ENCODE measurements at places on chromosomes 6 and 20.

DNA sequence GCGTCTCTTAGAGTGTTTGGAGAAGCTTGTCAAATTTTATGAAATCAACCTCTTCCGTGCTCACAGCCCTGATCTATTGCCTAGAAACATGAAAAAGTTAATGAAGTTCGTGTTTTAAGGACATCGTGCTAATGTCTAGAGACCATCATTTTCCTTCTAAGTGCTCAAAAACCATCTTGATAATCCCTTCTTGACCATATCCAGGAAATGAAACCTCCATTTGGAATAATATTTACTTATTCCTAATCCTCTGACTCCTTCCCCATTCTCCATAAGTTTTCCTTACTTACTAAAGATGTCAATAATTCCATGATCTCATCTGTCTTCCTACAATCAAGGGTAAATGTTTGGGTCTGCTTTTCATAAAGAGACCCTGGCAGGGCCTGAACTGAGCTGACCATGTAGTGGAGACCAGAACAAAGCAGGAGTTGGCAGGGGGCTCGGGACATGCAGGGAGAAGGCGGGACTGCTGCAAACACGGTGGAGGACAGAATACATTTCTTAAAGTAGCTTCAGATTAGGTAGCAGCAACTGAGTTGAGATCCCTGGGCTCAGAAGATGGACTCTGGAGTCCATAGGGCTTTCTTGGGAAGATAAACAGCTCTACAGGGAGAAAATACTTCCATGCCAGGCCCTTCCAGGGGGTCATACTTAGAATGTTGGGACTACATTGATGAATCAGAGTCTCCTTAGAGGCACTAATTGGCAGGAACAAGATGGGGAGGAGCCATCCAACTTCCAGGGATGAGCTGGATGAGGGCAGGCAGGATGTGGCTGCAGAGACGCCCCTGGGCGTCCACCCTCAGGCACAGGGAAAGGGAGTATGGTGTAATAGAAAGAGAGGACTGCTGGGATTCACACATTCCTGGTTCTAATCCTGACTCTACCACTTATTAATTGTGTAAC lies 100.7 kb downstream of the RIN2 start:
- DNase-seq = peak; percentile 92

DNA sequence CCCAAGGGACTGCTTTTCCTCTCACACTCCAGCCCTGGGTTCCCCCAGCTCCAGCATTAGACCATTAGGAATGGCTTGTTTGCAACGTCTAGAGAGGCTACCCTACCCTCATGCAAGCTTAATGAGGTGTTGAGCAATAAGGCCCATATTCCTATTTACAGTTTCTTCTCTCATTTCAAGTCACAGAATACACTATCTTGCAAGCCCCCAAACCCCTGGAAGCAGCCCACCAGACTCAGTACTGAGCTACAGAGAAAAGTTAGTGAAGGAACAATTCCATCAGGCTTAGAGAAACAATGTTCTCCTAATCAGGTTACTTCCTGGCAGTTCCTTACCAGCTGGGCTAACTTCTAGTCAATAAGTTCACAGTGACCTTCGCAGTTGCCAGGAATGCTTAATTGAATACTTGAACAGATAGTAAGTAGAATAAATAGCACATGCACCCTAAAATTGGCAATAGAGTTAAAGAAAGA lies 606.5 kb upstream of the NOX3 start:
- no peak for DNase-seq

GRCh38 chr6:14784596-14785492 lies 461.0 kb upstream of the JARID2 start:
- no peak for DNase-seq

DNA sequence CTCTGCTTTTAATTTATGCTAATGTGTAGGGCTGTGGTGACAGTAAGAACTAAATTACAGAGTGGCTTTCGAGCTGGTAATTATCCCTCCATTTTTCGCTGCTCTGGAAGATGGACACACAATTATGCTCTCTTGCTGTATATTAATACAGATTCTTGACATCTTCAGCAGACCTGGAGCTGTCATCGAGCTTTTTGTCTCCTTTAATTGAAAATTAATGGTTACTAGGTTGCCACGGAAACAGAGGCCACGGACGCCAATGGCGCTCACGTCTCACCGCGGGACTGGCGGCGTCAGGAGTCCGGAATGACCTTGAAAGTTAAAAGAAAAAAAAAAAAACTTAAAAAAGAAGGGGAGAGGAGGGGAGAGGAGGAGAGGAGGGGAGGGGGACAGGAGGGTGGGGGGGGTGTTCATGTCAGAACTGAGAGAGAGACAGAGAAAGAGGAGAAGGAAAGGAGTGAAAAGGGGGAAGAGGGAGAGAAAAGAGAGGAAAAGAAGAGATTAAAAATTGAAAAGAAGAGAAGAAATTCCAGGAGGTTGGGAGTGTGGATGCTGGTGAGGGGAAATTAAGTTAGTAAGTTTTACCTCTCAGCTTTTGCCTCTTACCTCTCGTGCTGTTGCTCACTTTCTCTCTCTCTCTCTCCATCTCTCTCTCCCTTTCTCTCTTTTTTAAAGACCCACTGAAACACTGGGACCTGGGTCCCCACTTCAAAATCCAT lies 22.1 kb upstream of the FOXP4 start:
- DNase-seq = no peak

DNA sequence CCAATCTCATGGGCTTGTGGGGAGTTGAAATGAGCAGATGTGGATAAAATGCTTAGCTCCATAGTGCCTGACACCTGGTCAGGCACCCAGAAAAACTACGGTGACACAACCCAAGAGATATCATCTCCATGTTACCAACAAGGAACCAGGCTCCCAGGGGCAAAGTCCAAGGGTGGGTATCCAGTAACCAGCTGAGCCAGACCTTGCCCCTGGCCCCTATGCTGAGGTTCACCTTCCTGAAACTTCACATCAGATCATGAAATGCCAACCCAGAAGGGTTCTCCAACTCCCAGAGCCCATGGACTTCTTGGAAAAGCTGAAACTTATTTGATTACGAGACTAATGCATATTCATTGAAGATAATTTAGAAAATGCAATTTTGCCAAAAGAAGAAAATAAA lies 141.8 kb upstream of the KCNG1 start:
- DNase-seq = no peak

Measured in HCEC 1CT (cell line).